ENCODE measurements at places on chromosomes 6 and 20.

DNA sequence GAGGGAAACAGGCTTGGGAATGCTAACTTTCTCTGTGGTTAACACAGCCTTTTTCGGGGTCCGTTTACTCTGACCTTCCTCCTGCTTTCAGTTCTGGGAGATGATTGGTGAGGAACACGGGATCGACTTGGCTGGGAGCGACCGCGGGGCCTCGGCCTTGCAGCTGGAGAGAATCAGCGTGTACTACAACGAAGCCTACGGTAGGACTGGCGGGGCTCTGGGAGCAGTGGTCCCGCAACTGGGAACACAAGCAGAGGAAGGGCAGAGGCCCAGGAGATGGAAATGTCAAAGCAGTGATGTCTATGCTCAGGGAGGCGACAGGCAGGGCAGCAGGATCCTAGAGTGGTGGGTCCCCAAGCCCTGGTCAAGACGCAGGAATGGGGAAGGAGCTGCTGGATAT is 3.5 kb downstream of the TUBB1 start:
- DNase-seq = no peak

GRCh38 chr6:137218473-137218916 is 690 bp downstream of the IFNGR1 start:
- DNase-seq = no peak

GRCh38 chr6:70954176-70954575 is 2.7 kb downstream of the B3GAT2 start:
- no peak for DNase-seq

DNA sequence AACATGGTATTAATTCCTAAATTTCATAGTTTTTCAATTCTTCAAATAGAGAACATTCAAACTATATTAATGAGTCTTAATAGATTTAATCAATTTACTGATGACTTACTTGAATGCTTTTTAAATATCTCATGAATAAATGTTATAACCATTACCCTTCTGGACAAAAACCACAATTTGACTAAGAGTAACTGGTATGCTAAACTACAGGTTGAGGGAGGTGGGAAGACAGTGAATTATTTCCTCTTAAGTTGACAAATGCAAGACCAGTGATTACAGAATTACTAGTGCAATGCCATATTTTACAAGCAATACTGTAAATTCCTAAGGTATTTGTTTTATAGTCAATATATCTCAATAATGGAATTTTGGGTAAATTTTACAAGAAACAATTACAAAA is 65.1 kb downstream of the REV3L start:
- no peak for DNase-seq

DNA sequence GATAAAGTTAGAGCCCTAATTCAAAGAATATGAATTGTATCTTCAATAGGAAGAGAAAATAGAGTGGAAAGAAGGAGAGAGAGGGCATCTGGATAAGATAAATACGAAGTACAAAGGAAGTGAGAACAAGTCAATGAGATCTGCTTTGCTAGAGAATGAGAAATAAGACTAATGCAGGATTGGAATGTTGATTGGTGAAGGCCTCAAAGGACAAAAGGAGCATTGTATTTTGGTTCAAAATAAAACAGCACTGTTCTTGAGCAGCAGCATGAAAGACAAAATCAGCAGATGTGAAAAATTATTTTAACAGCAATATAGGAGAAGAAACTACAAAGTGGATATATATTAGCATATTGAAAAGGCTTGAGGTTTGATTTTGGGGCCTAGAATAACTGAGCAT is 5.1 kb upstream of the TMEM244 start:
- DNase-seq = no peak

DNA sequence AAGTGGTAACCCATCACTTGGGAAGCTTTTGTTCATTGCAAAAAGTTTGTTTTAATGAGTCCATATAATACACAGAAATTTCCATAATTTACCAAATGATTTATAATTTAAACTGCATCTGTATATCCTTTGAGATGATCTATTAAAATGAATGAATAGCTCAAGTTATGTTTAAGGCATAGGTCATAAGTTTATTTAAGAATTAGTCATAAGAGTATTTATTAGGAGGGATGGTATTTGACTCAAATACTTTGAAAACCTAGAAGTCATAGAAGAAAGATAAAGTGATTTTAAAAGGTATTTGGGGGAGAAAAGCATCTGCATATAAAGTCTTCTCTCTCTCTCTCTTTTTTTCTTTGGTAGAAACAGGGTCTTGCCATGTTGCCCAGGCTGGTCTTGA is 388.5 kb downstream of the CDKAL1 start:
- no peak for DNase-seq
